ENCODE measurements at places on chromosomes 7 and 10.

DNA sequence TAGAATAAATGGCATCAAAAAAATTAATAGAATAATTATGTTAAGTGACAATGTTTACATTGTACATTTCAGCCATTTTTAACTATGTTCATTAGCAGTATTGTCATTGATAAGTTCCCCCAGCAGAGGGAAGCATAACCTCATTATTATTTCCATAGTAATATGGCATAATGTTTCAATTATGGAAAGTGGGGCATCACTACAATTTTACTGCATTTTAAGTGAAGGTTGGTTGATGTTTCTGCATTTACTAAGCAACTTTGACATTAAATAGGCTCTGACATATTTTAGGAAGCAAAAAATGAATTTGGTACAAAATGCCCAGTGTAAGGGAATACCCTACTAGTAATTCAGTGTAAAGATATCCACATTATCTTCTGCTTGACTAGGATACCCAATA is 218.3 kb downstream of the SEMA3A start:
- peak; percentile 56 for DNase-seq

- DNase-seq, result peak; percentile 52
These were observed 64.3 kb downstream of the MYL10 start for GRCh38 chr7:101564778-101565211.

- no peak for DNase-seq
These were observed 88.4 kb downstream of the KIAA1549 start for GRCh38 chr7:138892812-138893211.

DNA sequence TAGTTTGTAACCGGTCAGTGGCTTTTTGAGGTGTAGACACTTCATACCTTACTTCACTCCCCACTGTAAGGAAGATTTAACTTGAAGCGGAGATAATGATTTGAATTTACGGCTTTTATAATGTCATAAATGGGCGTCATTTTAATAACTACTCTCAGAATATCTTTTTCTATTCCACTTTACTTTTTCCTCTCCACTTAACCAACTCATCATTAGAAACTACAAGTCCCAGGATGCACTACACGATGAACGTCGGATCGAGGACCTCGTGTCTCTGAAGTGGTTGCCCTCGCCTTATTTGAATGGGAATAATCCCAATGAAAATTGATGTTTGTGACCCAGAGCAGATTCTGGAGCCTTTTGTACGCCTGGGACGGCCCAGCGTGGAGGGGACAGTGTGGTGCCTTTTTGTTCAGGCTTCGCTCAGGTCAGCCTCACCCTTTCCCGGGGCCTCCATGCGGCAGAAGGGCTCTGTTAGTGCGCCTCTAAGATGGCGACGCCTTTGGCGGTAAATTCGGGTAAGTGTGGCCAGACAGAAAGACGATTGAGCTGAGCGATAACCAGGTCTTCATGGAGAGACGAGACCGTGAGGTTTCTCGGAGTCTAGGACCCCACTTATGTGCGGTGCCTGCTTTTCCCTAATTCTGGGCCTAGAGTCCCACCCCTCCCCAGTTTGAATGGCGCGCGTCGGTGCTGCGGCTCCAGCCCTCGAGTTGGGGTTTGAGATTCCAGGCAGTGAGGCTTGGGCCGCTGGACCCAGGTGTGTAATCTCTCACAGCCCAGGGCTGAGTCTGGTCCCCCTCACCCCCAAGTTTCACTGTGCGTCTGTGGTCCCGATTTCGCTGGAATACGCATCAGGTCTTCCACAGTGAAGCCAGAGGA is at the start of gene NUP205:
NUP205 (plus strand) TSS at position 463 of the 882 bp plus-strand sequence; CDS start at position 491, 28 bp downstream.
- DNase-seq, result peak; percentile 86

DNA sequence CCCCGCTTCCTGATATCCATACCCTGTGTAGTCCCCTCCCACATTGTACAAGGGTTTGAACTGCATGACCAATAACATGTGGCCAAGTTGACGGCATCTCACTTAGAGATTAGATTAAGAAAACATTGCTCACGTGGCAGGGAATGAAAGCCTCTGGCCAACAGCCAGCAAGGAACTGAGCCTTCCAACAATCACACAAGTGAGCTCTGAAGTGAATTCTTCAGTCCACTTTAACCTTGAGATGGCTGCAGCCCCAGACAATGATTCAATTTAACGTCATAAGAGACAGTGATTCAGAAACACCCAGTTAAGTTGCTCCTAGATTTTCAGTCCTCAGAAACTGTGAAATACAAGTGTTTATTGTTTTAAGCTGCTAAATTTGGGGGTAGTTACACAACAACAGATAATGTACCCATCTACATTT is 165.9 kb upstream of the PLXNA4 start:
- DNase-seq, result peak; percentile 70

GRCh38 chr10:133359972-133360610 is 2.3 kb upstream of the FUOM start:
- no peak for DNase-seq

DNA sequence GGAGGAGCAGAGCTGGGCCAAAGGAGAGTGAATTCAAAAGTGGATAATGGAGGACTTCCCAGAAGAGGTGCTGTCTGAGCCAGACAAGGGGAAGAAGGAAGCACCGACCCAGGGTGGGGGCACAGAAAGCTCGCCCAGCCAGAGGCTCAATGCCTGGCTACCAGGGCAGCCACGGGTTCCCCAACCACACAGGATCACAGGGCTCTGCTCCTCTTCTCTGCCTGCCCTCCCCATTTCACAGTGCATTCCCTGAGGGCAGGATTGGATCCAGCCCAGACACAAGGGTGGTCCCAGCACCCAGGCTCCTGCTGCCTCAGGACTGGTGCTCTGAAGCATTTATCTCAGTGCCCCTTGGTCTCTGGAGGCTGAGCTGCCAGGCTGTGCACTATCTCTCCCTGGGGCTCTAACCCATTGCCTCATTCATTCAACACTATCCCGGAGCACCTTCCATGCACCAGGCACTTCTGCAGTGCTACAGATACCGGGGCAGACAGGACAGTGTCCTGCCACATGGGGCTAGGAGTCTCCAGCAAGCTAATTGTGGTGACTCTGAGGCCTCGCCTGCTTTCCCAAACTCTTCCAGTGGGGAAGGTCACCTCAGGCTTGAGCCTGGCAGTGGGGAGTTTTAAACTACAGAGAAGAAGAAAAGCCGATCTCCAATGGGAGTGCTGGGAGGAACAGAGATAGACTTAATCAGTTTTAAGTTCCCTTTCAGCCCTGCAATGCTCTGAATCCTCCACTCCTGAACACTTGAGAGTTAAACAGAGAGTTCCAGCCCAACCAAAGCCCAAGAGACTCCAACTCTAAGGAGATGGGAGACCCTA is 201.8 kb upstream of the ZMIZ1 start:
- DNase-seq, result no peak

DNA sequence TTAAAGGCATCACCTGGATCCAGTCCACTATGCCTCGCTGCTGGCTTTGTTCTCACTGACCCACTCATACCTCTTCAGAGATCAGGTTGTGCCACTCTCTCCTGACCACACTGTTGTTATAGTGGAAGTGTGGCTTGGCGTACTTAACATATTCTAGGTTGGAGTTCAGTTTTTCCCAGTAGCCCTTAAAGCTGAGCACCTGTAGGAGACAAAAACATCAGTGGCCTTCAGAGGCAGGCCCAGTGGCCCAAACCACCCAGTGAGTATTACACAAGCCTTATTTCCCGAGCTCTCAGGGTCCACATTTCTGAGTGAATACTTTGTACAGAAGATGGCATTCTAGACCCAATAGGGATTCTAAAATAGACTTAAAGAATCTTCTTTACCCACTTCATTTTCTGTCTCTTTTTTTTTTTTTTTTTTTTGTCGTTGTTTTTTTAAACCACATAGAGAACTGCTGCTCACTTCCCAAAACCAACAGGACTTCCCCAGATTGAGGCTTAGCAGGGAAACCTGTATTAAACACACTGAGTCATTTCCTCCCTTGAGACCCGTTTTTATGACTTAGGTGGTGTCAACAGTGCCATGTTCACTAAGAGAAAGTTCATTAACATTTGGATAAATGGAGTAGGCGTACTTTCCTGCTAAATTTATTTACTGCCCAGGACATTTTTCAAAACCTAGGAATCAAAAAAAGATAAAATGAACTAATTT is 85.8 kb downstream of the GSAP start:
- peak; percentile 71 for DNase-seq

GRCh38 chr10:132129431-132129830 is 57.3 kb upstream of the DPYSL4 start:
- no peak for DNase-seq

DNA sequence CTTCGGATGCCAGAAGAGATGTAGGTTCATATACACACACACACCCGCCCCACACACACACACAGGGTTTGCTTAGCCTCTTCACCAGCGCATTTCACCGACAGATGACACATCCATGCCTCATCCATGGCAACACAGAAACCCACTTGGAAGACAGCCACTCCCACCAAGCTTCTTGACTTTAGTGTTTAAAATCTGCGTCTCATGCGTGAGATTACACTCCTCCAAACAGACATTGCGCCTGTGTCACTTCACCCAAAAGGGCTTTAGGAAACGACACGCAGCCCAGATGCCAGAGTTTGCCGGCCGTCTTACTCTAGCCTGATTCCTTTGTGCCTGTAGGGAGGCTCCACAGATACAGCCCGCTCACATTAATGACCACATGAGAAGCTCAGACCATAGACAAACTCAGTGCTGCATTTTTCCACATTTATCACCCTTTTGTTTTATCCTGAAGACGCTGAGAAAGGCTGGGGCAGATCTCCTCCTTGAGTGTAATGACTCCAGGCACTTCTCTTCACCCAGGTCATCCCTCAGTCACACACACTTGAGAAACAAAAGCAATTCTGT is 73.8 kb downstream of the DIP2C start:
- DNase-seq, result peak; percentile 92

GRCh38 chr7:100435401-100436304 is 644 bp downstream of the PPP1R35 start:
- peak; percentile 52 for DNase-seq

DNA sequence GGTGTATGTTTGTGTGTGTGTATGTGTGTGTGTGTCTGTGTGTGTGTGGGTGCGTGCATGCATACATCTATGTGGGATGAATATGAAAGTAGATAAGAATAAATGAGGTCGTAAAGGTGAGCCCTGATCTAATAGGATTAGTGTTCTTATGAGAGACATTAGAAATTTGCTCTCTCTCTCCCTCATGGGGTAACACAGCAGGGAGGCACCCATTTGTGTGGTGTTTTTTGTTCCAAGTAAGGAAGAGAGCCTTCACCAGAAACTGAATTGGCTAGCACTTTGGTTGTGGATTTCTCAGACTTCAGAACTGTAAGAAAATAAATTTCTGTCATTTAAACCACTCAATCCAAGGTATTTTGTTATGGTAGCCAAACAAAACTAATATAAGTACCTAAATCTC is 353.7 kb upstream of the CHRM2 start:
- DNase-seq, result no peak

DNA sequence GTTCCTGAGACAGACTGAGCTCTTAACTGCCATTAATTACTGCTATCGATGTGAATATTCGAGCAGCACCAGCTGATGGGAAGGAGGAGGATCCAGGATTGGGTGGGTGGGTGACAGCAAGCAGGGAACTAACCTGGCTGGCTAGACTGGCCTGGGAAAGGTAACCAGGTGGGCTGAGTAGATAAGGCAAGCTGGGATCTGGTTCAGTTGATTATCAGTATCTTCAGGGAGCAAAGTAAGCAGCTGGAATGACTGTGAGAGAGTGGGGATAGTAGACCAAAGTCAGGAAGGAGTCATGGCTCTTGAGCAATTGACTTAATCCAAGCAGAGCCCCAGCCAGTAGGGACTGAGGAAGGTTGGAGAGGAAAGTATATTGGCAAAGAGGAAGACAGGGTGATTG is 46.9 kb upstream of the KMT2E start:
- DNase-seq, result no peak

DNA sequence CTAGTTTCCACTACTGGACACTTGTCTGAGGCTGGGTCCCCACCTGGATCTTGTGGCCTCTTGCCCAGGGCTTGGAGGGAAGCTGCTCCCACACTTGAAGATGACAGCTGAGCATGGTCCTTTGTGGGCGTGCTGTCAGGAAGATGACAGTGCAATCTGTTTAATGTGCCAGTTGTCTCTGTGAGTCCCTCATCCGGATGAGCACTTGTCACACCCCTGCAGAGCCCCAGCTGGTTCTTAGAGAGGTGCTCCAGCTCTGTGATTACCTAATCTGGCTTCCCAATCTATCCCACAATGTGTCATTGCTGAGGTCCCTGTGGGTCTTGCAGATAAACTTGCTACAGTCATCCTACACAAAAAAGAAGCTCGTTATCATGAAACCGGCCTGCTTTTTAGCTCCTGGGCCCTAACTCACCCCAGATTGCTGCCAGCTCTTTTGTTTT is 34.8 kb upstream of the CCSER2 start:
- DNase-seq, result no peak

GRCh38 chr10:7258948-7259523 is 151.8 kb downstream of the SFMBT2 start:
- DNase-seq, result no peak

DNA sequence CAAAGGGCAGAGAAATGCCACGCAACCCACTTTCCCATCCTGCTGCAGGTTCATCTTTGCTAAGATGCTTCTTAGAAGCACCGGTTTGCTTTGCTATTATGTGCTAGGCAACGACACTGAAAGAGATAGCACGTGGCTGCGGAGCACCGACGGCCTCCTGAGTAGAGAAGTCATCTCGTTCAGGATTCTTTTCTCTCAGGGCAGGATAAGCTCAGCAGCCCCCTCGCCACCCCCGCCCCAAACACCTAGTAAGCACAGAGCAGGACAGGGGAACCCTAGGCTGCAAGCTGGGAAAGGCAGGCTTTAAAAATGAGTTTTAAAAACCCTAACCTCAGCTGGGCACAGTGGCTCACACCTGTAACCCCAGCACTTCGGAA is 15.0 kb downstream of the ASB13 start:
- DNase-seq, result no peak

DNA sequence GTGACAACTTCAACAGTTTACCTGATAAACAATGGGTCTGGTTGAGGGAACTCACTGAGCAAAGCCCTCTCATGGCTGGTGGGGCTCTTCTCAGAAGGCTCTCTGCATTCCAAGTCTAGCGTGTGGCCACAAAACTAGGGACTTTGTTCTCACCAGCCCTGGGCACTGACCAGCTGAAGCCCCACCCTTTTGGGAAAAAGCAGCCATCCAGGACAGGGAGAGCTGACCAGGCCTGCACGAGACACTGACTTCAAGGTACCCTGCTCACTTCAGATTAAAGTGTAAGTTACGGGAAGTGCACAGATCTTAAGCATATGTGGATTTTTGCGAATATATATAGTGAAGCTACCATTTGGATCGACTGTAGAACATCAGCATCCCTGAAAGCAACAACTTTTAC is 67.4 kb upstream of the LRRC4 start:
- no peak for DNase-seq

GRCh38 chr7:8386926-8387550 is 46.4 kb upstream of the NXPH1 start:
- DNase-seq, result no peak

DNA sequence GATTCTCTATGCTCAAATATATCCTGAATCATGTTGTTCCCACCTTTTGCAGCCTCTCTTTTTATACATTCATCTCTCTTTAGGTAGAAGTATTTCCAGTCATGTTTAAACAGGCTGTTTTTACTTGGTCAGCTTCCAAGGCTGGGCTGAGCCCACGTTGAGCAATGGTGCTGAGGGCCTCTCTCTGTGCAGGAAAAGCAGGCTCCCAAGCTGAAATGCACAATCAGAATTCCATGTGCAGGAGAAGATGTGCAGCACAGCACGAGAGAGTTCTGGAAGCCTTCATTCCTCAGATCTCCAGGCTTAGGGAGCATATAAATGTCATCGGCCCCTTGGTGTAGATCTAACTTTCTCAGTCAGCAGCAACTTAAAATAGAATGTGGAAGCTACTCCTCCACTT is 588.5 kb downstream of the TNS3 start:
- DNase-seq, result no peak

GRCh38 chr10:95326396-95326795 is 35.6 kb upstream of the PDLIM1 start:
- no peak for DNase-seq
